ENCODE measurements at places on chromosomes 3 and 15.

DNA sequence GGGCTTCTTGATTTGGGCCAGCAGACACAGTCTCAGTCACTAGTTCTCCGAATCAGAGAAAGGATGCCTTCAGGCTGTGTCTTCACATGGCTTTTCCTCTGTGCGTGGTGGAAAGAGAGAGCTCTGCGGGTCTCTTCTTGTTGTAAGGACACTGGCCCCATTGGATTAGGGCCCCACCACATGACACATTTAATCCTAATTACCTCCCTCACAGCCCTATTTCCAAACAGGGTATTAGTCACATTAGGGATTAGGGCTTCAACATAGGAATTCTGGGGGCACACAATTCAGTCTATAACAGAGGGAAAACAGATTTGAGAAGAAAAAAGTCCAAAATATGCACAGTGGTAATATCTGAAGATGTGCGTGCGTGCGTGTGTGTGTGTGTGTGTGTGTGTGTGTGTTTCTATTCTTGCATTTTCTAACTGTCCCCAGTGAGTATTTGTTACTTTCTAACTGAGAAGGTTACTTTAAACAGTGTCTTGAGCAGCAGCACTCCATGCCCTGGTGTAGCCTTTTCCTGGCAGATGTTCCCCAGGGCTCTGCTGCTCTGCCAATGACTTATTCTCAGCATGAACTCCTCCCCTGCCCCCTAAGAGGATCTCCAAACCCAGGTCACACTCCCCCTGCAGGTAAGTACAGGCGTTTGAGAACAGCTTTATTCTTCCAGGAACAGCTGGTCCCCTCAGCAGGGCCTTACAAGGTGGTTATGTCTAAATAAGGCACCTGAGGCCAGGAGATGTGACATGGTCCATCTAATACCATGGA is 72.9 kb downstream of the RPL39L start:
- peak; percentile 59 for DNase-seq

DNA sequence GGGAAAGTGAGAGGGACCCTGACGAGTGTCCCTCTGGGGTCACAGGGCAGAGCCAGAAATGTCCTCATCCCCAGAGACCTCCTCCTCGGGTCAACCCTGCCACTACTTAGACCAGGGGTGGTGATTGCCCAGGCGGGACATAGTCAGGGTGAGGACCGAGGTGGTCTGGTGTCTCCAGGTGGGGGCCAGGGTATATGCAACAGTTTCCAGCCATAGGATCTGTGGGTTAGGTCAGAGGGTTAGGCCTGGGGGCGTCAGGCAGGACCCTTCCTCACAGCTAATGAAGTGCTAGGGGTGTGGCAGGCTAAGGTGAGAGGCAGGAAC is 22.3 kb upstream of the FBLN2 start:
- no peak for DNase-seq

DNA sequence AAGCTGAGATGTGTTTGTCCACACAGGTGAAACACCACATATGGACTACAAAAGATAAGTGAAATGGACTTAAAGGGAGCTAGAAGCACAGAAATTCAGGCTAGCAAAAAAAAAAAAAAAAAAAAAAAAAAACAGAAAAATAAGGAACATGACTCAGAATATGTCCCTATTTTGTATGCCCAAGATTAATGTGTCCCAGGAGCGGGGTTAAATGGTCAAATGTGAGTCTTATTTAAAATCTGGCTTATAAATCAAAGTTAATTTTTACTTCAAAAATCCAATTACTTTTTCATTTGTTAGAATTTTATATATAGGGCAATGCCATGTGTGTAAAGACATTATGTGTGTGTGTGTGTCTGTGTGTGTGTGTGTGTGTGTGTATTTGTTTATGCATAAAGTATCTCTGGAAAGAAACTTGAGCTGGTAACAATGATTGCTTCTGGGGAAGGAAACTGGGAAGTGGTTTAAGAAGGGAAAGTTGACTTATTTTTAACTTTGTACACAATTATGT is 986.5 kb downstream of the ROBO2 start:
- DNase-seq, result no peak

GRCh38 chr15:59936741-59937140 is 67.4 kb upstream of the FOXB1 start:
- no peak for DNase-seq

- no peak for DNase-seq
Measured at GRCh38 chr15:86002444-86002843, 77.2 kb upstream of the AGBL1 start.

DNA sequence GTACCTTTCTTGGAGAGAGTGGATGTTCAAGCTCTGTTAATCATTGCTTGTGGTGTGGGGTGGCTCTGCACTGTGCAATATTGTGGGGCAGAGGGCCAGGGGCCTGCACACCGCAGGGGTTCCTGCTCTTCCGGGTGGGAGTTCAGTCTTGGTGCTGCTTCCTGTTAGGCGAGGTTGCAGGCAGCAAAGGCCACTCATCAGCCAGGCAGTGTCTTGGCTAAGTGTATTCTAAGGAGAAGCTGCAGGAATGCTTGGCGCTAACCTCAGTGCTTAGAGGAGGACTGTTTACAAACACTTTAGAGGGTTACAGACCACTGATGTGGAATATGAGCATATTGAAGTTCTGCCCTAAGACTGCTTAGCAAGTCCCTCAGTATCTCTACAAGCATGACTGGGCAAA is 81.7 kb downstream of the CEP63 start:
- no peak for DNase-seq

DNA sequence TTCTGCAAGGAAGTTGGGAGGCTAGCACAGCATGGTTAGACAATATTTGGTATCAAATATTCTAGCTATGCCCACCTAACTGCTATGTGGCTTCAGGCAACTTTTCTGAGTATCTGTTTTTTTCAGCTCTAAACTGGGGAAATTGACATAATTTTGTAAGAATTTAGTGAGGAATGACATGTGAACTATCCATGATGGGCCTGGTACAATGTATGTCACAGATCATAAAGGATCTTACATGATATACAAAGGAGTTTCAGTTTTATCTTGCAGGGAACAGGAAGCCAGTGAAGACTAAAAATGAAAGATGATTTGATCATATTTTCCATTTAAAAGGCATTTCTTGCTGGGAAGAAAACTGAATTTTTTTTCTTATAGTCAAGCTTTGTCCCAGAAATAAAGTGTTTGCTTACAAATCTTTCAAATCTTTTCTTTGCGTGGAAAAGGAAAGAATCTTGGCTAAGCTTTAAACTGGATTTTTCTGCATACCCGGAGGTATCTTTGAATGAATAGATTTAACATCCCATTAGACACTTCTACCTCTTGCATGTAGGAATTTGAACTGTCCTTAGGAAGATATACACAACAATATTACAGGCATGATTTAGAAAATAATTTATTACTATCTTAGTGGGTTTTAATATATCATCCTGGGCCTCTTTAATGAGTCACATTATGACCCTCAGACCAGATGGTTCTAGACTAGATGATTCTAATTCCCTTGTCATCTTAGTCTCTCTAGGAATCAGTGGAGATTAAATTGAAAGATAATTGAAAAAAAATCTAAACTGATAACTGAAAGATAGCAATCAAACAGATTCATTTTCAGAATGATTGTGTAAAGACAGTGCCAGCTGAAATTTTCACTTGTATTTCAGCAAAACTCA is 436.0 kb upstream of the THBS1 start:
- DNase-seq, result no peak

DNA sequence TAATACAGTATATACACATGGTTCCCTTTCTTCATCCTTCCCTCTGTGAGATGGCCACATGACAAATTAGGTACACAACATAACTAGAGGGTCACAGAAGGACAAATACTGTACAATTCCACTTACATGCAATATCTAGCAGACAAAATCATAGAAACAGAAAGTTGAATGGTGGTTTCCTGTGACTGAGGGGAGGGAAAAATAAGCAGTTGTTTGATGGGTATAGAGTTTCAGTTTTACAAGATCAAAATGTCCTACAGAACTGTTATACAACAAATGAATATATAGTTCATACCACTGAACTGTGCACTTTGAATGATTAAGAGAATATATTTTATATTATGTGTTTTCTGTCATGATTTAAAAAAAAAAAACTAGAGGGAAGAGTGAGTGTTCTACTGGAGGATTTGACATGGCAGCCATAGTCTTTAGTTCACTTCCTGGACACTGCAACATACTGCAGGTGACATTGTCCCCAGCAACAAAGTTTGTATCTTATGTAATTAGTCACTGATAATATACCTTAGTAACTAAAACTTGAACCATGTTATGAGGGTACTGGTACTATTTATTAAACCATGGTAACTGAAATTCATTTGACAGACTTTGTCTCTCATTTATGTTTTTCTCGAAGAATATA is 37.2 kb downstream of the CCDC54 start:
- no peak for DNase-seq

DNA sequence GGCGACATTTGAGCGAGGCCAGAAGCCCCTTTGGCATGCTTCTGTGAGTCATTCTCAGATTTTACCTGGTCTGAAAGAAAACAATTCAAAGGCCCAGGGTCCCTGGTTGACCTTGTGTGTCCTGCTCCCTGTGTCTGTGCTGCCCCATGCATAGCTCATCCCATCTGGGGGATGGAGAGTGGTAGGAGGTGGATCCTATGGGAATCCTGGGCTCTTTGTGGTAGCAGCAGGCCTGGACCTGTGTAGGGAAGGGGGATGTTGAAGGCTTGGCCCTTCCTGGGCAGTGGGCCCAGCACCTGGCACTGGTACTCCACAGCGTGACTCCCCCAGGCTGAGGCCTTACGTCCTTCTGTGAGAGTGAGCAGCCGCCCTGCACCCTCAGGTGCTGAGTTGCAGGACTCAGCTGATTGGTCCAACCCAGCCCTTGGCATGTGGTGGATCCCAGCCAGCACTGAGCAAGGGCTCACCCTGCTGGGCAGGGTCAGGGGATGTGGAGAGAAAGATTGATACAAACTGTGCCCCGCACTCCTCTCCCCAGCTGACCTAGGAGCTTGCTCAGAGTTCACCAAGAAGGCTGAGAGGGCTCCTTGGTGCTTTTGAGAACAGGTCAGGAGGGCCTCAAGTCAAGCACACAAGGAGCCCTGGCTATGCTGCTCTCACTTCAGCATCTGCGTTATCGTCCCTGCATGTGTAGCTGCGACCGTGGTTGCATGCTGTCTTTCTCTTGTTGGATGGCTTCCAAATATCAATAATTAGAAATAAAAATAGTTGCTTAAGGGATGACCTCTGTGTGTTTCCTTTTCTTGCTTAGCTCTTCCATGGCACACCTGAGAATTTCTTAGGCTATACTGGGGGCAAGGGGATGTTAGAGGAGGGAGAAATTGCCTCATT is 21.4 kb upstream of the JMJD7 start:
- no peak for DNase-seq

GRCh38 chr15:81484086-81484955 is 110.3 kb upstream of the TMC3 start:
- DNase-seq, result no peak

DNA sequence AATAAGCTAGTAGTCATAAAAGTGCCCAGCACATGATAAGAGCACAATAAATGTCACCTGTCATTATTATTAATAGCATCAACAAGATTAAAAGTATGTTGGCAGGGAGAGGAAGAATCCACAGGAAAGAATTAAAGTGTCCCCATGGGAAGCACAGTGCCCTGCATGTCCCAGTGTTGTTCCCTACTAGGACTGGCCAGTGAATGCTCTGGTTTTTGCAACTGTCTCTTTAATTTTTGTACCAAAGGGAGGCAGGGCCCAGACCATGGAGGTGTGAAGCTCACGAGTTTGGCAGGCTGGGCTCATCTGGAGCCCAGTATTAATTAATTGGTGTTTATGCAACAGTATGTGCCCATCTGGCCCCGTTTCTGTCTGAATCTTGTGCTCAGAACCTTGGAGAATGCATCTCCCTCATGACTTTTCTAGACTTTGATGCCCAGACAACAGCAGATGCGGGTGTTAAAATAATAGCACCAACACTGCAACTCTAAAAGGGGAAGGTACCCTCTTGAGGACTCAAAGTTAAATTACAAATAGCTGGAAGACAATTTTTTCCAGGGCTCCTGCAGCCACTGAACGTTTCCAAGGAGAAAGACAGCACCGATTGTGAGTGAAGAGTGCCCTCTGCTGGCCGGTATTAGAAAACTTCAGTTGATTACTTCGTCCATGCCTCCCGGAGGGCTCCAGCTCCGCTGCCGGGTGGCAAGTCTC is 71.9 kb upstream of the SPATA12 start:
- DNase-seq, result peak; percentile 41

GRCh38 chr15:89195836-89196235 is 25.5 kb downstream of the RLBP1 start:
- DNase-seq, result no peak

GRCh38 chr3:152183473-152183872 is 85.3 kb upstream of the MBNL1 start:
- no peak for DNase-seq

DNA sequence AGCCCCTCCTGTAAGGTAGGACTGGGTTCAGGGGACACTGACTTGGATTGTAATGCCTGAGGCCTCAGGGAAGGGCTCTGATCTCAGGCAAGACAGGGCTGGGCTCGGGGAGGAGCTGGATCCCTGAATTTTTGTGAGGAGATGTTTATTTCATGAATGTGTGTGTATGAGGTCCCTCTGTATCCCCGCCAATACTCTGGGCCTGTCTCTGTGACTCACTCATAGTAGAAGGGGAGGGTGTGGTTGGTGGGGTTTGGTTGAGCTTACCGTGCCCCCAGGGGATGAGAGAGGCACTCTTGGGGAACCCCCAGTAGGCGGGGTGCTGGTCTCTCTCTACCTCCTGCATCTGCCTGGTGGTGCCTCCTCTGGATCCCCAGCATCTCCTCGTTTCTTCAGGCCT is 28.1 kb downstream of the RPSA start:
- no peak for DNase-seq

GRCh38 chr15:70589221-70589620 is 174.1 kb downstream of the UACA start:
- no peak for DNase-seq

GRCh38 chr3:119279584-119280243 is 14.5 kb upstream of the ARHGAP31 start:
- DNase-seq, result no peak

- no peak for DNase-seq
Measured at GRCh38 chr3:6750782-6751181, 110.1 kb upstream of the GRM7 start.

GRCh38 chr3:39528844-39529243 is 61.4 kb downstream of the MOBP start:
- no peak for DNase-seq
